ENCODE measurements at places on chromosomes 2 and 18. TPM values are rescaled to one million over a fixed set of nuclear protein-coding genes. Genes with fewer than 3 reads are reported as not detected.

The CACNB4 gene
- total RNA-seq: 14.0 TPM

The VSNL1 gene
- not detected for total RNA-seq

The HSPE1 gene
- total RNA-seq: 55.0 TPM

The IHH gene
- total RNA-seq: not detected

The AKAIN1 gene
- not detected for total RNA-seq

The LYPD6B gene
- total RNA-seq: 9.8 TPM

The OBSL1 gene
- 53.2 TPM for total RNA-seq

The DIPK1C gene
- not detected for total RNA-seq

The LPIN2 gene
- total RNA-seq: 53.0 TPM

The ARHGAP15 gene
- total RNA-seq: 28.4 TPM

The AQP4 gene
- 1.1 TPM for total RNA-seq

The COLEC11 gene
- 0.55 TPM for total RNA-seq

The WDR12 gene
- total RNA-seq: 2.9 TPM

The SUPT7L gene
- 24.6 TPM for total RNA-seq

The MC4R gene
- not detected for total RNA-seq

The EIF2B4 gene
- 7.9 TPM for total RNA-seq

The PMS1 gene
- total RNA-seq: 74.1 TPM

The WDR43 gene
- 42.9 TPM for total RNA-seq

The SLC9A4 gene
- total RNA-seq: 1.2 TPM

The UPP2 gene
- 0.28 TPM for total RNA-seq

The RUFY4 gene
- total RNA-seq: not detected

The IL37 gene
- not detected for total RNA-seq

The GTF2A1L gene
- total RNA-seq: not detected

The SAG gene
- not detected for total RNA-seq

The UGT1A4 gene
- total RNA-seq: not detected

The PLEK gene
- 1.8 TPM for total RNA-seq

The SCRN3 gene
- total RNA-seq: 46.8 TPM

The PASK gene
- total RNA-seq: 15.2 TPM

The FSHR gene
- not detected for total RNA-seq

The BMP10 gene
- not detected for total RNA-seq

Measured in uterus (tissue), 4 donors.